Skin of body (tissue), 3 donors: ENCODE measurements at places on chromosomes 7 and 10. TPM values are rescaled to one million over a fixed set of nuclear protein-coding genes. Genes with fewer than 3 reads are reported as not detected.

TRIL gene
- total RNA-seq = 21.8 TPM

PPP1R9A gene
- total RNA-seq = 15.0 TPM

LRRC61 gene
- 3.0 TPM for total RNA-seq

GCC1 gene
- 9.5 TPM for total RNA-seq

GPR37 gene
- 4.3 TPM for total RNA-seq

PRF1 gene
- 0.79 TPM for total RNA-seq
